ENCODE measurements at places on chromosomes 7 and 10. TPM values are rescaled to one million over a fixed set of nuclear protein-coding genes. Genes with fewer than 3 reads are reported as not detected.

- no peak for DNase-seq
These were observed 26.5 kb upstream of the TMEM248 start for GRCh38 chr7:66894463-66895080.

GRCh38 chr10:130208807-130209206, 72.6 kb downstream of the GLRX3 start:
- no peak for DNase-seq

WEE2 gene
- not detected for polyA plus RNA-seq

- DNase-seq, result no peak
These were observed 171.2 kb downstream of the SUGCT start for GRCh38 chr7:40306025-40306424.

DNA sequence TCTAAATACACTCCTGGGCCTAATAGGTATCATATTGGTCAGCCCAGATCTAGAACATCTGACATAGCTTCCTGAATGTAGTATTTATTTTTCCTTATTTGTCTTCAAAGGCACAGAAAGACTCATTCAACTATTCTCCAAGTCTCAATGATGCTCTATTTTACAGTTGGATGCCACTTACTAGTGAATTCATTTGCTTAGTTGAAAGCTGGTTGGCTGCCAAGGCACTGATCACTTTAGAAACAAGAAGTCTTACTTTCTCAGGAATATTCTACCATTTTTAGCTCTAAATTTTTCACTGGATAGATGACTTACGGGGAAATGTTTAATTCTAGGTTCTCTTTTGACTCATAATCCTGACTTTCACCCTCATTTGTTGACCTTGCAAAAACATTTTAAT, 863.4 kb downstream of the SORCS1 start:
- no peak for DNase-seq

Data from urinary bladder (tissue), 4 donors.